ENCODE measurements at places on chromosomes 5 and 9.
A peak's percentile ranks its signal among the peaks of the same experiment; 100 is the strongest.

GRCh38 chr5:3590161-3590966 is 5.3 kb upstream of the IRX1 start:
- no peak for DNase-seq

DNA sequence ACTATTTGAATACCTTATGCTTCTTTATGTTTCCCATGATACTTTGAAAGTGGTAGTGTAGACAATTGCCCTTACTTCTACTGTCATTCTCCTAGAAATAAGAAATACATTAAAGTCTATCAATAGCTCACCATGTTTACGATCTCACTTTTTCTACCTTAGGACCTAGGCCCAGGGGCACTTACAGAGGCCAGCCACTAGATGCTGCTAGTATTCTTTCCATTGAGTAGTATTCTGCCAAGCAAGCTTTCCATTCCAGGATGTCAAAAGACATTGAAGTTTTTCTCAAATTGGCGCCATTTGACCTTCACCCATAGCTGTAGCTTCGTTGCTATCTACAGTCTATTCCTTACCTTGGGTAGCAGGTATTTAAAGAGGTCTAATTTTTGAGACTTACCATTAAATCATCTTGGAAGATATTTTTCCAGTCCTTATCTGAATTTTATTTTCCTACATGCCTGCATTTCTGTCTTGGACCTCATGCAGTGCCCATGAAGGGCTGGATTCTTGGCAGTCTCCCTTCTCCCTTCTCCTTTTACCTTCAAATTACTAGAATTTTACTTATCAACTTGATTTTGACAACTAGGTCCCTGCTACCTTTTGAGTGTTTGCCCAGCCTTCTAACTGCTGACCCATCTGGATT is 246.0 kb upstream of the NUDT12 start:
- peak; percentile 65 for DNase-seq

GRCh38 chr5:147361441-147362175 is 126.8 kb downstream of the STK32A start:
- DNase-seq, result peak; percentile 5

DNA sequence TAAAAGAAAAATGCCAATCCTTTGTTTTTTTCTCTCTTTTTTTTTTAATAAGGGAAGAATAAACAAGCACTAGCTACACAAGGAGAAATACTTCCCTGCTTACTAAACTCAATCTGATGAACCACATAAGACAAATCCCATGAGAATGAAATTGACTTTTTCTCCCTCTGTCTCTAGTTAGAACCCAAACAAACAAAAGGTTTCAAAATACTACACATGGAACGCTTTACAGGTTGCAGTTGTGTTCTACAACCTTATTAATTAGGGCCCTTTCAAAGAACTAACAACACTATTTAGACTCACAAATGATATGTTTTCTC is 124.5 kb downstream of the PDE4D start:
- DNase-seq, result no peak

GRCh38 chr5:64637144-64637543 is 53.2 kb upstream of the SHISAL2B start:
- no peak for DNase-seq

GRCh38 chr9:20604562-20604961 is 17.7 kb downstream of the MLLT3 start:
- DNase-seq, result no peak

DNA sequence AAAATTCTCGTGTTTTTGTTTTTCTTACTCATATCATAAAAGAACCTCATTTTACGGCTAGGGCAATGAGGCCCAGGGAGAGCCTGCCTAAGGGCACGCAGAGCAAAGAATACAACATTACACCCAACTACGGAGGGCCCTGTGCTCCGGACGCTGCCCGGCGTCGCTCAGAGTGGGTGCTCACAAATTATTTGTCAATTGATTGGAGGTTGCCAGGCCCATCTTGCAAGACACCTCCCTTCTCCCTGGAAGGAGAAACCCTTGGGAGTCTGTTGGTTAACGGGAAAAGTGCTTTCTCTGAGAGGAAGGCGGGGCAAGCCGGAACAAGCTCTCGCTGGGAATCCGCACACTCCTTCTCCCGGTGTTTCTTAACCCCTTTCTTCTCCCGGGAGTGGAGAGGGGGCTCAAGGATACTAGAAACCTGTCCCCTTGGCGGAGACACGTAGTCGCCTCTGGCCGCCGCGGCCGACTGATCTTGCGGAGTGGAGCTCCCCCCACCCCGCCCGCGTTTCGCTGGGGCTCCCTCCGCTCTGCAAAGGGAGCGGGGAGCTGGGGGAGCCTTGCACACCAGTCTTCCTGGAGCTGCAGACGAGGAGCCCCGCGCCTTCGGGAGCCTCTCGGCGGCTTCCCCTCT is 599.3 kb upstream of the SGCD start:
- no peak for DNase-seq

GRCh38 chr9:738209-738915 is 103.1 kb upstream of the DMRT1 start:
- DNase-seq, result no peak

Data from Calu3 (cell line).